ENCODE measurements at places on chromosomes 6 and 20. TPM values are rescaled to one million over a fixed set of nuclear protein-coding genes. Genes with fewer than 3 reads are reported as not detected.

STMN3 gene
- 44.8 TPM for total RNA-seq

IMPG1 gene
- not detected for total RNA-seq

AGPAT4 gene
- 8.8 TPM for total RNA-seq

SLC35D3 gene
- not detected for total RNA-seq

NKAIN4 gene
- not detected for total RNA-seq

DNA sequence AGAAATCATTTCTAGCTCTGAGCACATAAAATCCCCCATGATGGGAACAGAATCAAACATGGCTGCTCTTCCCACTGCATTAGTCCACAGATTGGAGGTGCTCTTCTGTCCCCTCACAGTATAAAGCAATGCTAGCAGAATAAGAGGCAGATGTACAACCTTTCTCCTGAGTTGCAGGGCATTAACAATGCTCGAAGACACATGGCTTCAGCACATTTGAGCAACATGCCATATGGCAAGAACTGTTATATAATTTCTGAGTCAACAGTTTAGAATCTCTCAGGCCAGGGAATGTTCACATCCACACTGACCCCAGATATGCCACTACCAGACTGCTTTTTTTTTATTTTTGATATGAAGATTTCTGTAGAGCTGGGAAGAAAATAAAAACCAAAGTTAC is 119.6 kb downstream of the KIF13A start:
- no peak overlapping the region for H3K27ac ChIP-seq
- no peaks in the 10 kb centered on the region for H3K36me3 ChIP-seq
- H3K27me3 ChIP-seq = no peaks in the 10 kb centered on the region
- DNase-seq = no peak
- H3K4me1 ChIP-seq = no peaks in the 10 kb centered on the region
- no peak overlapping the region for H3K4me3 ChIP-seq

DNA sequence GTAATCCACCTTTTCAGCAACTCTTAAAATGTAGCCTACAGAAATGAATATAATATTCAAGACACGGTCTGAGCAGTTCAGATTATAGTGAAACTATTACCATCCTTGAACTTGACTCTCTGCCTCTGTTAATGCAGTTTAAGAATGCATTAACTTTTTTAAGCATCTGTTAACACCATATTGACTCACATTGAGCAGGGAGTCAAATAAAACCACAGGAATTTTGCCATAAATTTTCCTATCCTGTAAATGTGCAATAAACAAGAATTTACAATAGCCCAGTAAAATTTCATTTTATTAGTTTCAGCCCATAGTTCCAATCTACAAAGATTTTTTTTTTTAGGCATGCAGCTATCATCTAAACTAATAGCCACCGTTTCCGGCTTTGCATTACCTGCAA is 239.2 kb upstream of the DEFB112 start:
- H3K27me3 ChIP-seq = no peaks in the 10 kb centered on the region
- no peak for DNase-seq
- no peak overlapping the region for H3K27ac ChIP-seq
- H3K36me3 ChIP-seq = no peaks in the 10 kb centered on the region

DNA sequence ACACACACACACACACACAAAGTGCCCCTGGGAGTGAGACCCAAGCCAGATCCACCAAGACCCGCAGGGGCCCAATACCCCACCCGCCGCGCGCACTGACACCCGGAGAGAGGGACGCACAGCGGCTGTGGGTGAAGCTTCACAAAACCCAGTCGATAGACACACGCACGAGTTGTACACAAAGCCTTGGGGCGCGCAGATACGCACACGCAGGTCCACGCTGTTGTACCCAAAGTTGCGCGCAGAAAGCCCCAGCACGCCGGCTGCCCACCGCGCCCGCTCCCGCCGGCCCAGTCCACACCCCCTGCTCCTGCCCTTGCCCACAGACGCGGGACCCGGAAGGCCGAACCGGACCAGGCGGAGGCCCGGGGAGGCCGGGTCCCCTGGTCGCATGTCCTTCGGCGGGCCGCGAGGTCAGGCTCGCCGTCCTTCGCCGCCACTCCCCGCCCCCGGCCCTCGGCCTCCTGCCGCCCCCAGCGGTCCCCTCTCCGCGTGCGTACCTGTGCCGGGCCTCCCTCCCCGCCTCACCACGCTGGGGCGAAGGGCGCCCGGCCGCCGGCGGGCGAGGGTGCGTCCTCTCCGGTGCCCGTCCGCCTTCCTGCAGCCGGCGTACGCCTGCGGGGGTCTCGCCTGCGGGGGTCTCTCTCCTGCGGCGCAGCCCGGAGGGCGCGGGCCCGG is at the start of gene TMEM74B:
Gene TMEM74B (minus strand): TSS at position 344 of the 678 bp plus-strand sequence. CDS start 1,180 bp downstream, outside the sequence.
- H3K27me3 ChIP-seq = peaks cover 33% of the 10 kb centered on the region
- no peak within 1 kb of the TSS for H3K27ac ChIP-seq
- peaks cover 8% of the 10 kb centered on the region for H3K36me3 ChIP-seq
- no peaks in the 10 kb centered on the region for H3K4me1 ChIP-seq

DNA sequence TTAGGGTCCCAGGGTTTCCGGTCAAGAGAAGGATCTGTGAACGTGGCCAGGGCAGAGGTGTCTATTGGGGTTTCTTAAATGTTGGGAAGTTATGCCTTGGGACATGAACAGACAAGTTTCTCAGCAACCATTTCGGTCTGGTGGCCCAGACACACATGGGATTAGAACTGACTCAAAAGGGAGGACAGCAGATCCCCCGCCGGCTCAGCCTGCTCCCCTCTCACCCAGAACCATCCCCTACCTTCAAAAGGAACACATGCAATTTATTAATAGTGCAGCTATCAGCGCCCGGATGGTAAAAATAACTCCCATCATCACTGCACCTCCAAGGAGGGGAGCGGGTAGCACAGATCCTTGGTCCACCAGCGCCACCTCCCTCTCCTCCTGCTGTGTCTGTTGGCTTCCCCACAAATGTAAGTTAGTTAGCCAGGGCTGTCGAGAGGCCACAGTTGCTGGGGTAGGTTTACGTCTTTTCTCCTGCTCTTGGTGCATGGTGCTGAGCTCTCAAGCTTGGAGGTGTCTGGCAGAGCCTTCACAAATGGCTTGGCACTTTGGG is 77.1 kb downstream of the TRAM2 start:
- H3K27me3 ChIP-seq = no peaks in the 10 kb centered on the region
- no peak for DNase-seq
- peaks cover 20% of the 10 kb centered on the region for H3K4me1 ChIP-seq

DNA sequence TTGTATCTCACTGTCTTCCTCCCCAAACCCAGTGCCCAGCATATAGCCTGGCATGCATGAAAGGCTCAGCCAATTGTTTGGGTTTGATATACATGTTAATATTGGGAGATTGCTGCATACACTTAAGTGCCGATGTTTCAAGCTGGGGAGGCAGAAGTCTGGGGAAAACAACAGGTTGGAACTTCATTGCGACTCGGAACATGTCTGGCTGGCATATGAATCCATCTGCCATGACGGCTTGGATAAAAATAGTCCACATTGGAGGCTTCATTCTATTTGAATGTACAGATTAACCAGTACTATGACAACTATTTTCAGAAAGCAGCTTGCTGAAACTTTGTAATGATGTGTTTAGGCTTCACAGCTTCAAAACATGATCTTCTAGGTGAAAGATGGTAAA is 261.0 kb downstream of the CDH26 start:
- no peaks in the 10 kb centered on the region for H3K27me3 ChIP-seq
- H3K4me1 ChIP-seq = no peaks in the 10 kb centered on the region
- no peak overlapping the region for H3K4me3 ChIP-seq

DNA sequence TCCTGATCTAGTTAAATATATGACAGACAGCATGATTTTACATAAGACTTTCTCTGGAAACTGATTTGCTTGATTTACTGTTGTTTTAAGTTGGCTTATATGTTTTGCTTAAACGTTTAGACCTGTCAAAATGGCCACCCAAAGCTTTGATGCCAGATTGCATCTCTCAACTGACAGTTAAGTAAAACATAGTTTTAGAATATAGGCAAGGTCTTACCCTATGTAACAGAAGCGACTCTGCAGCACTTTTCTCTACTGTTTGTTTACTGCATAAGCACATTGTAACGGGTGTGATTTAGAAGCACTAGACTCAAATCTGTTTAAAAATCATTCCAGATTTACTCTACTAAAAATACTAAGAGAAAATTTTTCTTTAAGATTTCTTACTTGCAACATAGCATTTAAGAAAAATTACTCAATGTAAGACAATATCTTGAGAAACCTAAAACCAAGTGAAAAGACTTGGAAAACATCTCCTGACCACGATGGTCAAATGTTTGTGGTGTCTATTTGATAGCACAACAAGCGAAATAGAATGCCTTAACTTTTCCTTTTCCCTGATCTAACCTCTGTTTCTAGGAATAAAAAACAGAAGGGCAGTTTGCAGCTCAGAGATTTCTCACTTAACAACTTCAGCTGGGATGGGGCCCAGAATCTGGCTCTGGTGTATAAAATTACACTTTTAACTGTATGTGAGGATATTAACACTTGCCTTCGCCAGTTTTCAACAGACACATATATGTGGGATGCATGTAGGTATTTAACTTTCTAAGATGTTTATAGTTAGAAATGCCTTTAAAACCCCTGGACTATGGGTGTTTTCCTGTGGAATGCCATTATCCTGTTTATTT is 47.4 kb downstream of the AIG1 start:
- H3K4me3 ChIP-seq = no peak overlapping the region
- DNase-seq = no peak
- no peaks in the 10 kb centered on the region for H3K27me3 ChIP-seq
- no peak overlapping the region for H3K27ac ChIP-seq
- no peaks in the 10 kb centered on the region for H3K4me1 ChIP-seq

GRCh38 chr6:44439270-44440045 is 52.0 kb downstream of the CDC5L start:
- H3K27me3 ChIP-seq = no peaks in the 10 kb centered on the region
- H3K4me3 ChIP-seq = no peak overlapping the region
- DNase-seq = no peak
- peaks cover 32% of the 10 kb centered on the region for H3K36me3 ChIP-seq
- no peaks in the 10 kb centered on the region for H3K4me1 ChIP-seq

GRCh38 chr6:75213732-75214131 is 7.9 kb upstream of the COL12A1 start:
- H3K36me3 ChIP-seq = no peaks in the 10 kb centered on the region
- no peak overlapping the region for H3K4me3 ChIP-seq
- no peak for DNase-seq
- no peak overlapping the region for H3K27ac ChIP-seq
- peaks cover 7% of the 10 kb centered on the region for H3K4me1 ChIP-seq
- H3K27me3 ChIP-seq = peaks cover 13% of the 10 kb centered on the region

DNA sequence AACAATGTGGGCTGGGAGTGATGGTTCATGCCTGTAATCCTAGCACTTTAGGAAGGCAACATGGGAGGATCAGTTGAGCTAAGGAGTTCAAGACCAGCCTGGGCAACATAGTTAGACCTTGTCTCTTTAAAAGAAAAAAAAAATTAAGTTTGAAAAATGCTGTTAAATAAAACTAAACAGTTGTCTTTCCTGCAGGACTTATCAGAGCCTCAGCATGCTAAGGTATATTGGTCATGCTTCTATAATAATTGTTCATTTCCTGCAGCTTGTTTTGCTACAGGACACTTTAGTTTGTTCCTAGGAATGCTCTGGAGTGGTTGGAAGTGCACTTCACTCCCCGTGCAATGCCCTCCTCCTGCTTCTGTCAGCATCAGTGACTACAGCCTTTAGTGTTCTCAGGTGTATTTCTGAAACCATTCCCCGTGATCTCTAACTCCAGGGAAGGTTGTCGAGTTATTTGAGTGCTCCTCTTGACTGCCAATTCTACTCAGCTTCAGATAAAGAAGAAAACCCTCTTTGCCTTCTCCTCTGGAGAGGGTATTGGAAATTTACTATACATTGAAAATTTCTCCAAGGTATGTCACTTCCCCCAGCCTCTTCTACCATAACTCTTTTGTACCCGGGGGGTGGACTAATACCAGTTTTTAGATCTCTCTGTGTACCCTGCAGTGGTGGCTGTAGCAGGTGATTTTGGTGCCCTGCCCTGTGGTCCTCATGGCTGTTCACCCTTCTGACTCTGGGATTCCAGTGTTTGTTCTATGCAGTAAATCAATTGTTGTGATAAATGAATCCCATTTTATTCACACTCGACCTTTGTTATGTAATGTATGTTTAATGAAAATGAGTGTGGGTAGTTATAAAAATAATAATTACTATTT is 33.8 kb downstream of the NHLRC1 start:
- no peaks in the 10 kb centered on the region for H3K36me3 ChIP-seq
- H3K4me1 ChIP-seq = no peaks in the 10 kb centered on the region
- H3K4me3 ChIP-seq = no peak overlapping the region
- H3K27me3 ChIP-seq = no peaks in the 10 kb centered on the region
- H3K27ac ChIP-seq = no peak overlapping the region

DNA sequence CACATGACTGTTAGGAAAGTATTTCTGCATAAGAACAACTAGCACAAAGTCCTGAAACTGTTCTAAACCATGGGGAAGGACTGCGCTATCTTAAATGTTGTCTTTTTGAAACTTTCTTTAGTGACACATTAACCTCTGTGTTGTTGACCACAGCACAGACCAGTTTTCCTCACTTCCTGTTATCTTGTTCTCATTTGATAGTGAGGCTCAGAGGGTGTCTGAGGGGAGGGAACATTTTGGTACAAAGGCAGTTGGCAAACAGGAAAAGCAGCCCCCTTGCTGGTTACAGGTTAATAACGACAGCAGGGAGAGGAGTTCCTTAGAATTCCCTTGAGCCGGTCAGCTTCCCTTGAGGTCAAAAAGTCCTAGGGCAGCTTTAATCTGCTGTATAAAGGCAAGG is 143.5 kb upstream of the BMP2 start:
- no peak overlapping the region for H3K27ac ChIP-seq
- H3K4me1 ChIP-seq = no peaks in the 10 kb centered on the region
- no peaks in the 10 kb centered on the region for H3K36me3 ChIP-seq
- H3K27me3 ChIP-seq = no peaks in the 10 kb centered on the region
- no peak for DNase-seq
- no peak overlapping the region for H3K4me3 ChIP-seq

- H3K4me1 ChIP-seq = no peaks in the 10 kb centered on the region
- no peak overlapping the region for H3K27ac ChIP-seq
- H3K27me3 ChIP-seq = no peaks in the 10 kb centered on the region
- DNase-seq = no peak
- H3K4me3 ChIP-seq = no peak overlapping the region
Observed at GRCh38 chr6:2497922-2498623, 252.6 kb downstream of the MYLK4 start.
